CD4-positive, alpha-beta T cell treated with Interleukin-6 at 100 ng/mL for 8 hours (primary cell): ENCODE measurements at places on chromosomes 11 and 22.

- DNase-seq, result peak; percentile 52
These were observed 44.2 kb upstream of the TTLL12 start for GRCh38 chr22:43230971-43231723.

- no peak for DNase-seq
These were observed 69.7 kb downstream of the PRMT3 start for GRCh38 chr11:20457001-20457799.

GRCh38 chr11:103453915-103454709 lies 344.9 kb downstream of the DYNC2H1 start:
- DNase-seq, result no peak

DNA sequence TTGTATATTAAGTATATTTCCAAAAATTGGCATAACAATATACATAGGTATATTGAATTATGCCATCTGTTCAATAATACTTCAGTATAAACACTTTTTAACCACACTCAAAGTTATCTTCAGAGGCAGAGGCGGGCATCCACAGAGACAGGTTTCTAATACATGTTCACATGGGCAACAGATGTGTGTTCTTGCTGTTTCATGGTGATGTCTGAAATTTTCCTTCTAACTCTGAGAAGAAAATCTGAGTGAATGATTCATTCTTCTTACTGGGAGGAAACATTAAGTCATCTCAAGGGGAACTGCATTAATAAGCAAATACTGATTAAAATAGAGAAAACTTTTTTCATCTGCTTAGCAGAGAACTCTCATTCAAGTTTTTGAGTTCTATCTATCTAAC lies 1074.5 kb downstream of the LRRC4C start:
- no peak for DNase-seq

GRCh38 chr11:79249295-79249993 lies 191.4 kb downstream of the TENM4 start:
- DNase-seq, result no peak
